Stimulated activated CD8-positive, alpha-beta memory T cell treated with anti-CD3 and anti-CD28 coated beads, Interleukin-4, amount 100 ng/mL, for 1 hour (primary cell): ENCODE measurements at places on chromosomes 4 and X.

DNA sequence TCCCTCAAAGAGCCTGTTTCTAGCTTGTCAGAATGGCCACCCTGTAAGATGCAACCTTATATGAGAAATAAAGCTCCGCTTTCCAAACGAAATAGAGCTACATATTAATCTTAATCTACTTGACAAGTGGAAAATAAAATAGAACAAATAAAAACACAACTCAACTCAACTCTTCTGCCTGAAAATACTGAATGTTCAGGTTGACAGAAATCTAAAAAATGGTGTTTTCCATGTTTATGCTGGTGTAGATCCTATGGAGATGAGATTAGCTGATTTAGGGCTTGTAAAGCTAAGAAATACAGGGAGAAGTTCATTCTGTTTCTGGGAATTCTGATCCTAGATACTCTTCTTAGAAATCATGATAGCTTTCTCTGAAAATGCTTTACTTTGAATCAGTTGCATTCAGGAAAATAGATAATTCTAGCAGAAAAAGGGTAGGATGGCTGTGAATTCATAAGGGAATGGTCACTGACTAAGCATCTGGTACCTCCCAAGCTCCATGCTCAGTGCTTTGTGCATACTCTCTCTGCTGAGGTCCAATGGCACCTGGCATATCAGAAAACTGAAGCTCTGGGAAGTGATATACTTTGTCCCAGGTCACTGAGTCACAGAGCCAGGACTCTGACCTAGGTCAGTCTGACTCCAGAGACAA, 89.2 kb upstream of the EXOC1L start:
- DNase-seq = no peak

DNA sequence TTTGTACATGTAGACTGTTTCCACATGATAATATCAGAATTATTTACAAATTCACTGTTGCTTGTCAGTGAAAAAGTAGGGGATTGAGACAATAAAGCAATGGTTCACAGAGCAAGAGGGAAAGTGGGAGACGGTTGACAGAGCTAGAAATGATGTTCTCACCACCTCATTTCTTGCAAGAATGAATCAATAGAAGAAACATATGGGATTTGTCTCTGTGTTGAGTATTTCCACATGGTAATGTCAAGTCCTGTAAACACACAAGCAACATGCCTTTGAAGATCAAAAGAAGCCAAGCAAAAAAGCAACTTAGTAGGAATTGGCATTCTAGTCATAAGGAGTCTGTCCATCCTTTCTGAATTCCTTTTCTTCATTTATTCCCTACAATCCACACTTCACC, 1806.6 kb upstream of the AGA start:
- DNase-seq = no peak

DNA sequence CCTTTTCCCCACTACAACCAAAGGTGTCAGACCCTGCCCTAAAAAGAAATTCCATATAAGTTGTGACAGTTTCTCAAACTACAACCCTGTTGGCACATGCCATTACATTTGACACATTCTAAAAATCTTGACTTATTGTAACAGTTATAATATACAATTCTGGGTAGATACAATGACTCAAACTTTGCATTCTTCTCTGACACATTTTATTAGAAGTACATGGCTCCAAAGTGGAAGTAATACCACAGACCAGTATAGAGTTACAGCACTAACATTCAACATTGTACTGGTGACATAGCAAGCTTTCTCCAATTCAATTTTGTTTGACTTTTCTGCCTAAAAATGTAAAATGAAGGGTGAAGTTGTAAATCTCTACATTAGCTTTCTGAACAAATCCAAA, 196.6 kb upstream of the ETNPPL start:
- DNase-seq = no peak

DNA sequence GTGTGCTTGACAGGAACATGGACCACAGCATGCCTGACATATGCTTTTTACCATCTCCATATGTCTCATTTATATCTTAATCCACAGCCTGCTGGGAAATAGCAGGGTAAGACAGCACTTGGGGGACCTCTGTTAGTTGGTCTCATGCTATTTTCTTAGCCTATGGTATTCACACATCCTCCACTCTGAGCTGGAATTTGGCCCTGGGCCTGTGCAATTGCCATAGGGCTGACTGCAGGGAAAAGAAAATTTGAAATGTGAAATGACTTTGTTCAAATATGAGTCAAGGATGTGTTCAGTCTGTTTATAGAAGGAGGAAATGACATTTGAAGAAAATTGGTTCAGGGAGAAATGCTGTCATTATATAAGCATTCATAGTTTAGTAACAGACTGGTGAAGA, 9.6 kb upstream of the MAP7D3 start:
- DNase-seq = no peak

GRCh38 chr4:87838205-87838604, 5.4 kb downstream of the MEPE start:
- DNase-seq = no peak

DNA sequence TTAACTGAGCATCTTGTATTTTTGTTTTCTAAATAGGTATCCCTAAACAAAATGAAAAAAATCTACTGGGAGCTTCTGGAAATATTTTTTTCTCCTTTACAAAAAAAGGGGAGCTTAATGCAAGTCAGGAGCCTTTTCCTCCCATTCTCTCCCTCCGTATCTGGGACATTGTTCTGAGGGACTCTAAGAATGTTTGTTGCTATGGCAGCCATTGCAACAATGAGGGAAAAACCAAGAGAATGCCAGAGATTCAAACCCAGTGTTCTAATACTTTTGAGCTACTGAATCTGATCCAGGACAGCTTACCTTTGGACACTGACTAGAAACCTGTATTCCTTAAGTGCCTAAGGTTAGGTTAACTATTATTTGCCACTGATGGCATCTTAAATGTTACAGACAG, 485.7 kb upstream of the HS3ST1 start:
- no peak for DNase-seq

GRCh38 chrX:72392816-72393800, 87.4 kb upstream of the CITED1 start:
- no peak for DNase-seq

DNA sequence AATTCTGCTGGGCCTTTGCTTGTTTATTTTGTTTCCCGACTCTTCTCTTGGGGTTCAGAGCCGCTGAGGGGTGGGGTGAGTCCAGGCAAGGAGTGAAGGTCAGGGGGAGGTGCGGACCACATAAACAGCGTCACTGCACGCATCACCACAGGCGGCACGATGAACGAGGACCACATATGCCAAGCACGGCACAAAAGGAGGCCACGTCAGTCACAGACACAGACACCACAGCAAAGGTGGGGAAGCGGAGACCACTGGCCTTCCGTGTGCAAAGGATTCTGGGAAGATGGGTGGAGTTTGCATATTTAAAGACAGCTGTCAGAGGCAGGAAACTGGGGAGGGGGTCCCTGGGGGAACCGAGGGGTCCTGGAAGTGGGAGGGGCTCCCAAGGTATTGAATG, 10.3 kb upstream of the TIMP1 start:
- DNase-seq = no peak

- DNase-seq = no peak
Observed at GRCh38 chr4:80263541-80264351, 2.7 kb upstream of the FGF5 start.

- no peak for DNase-seq
Observed at GRCh38 chrX:54473993-54474859, 21.8 kb downstream of the FGD1 start.

DNA sequence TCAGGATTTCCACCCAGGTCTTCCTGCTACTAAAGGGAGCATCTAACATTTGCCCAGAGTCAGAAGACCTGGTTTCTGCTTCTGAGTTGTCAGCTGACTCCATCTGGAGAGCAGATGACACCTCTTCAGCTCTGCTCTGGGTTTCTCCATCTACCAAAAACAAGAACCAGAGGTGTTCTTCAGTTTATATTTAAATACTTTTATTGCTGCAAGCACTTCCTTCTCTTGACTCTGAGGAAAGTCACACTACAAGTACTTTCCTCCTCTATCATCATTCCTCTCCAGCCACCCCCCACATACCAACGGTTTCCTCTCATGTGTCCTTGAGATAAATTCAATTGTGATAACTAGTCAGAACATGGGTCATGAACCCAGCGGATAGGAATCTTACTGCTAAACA, 88.4 kb downstream of the PPP3CA start:
- DNase-seq = no peak

DNA sequence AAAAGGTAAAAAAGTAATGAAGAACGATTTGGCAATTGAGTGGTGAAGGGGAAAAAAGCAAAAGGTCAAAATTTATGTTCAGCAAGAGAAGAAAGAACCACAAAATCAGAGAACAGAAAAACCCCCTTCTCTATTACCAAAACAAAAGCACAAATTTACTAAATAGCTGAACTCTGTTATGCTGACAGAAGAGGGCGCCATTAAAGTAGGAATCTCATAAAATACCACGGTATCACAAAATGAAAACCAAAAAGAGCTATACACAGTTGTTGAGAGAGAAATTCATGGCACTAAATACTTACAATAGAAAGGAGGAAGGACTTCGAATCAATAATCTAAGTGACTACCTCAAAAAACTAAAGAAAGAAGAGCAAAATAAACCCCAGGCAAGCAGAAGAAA, 69.6 kb upstream of the CXorf66 start:
- DNase-seq = no peak

DNA sequence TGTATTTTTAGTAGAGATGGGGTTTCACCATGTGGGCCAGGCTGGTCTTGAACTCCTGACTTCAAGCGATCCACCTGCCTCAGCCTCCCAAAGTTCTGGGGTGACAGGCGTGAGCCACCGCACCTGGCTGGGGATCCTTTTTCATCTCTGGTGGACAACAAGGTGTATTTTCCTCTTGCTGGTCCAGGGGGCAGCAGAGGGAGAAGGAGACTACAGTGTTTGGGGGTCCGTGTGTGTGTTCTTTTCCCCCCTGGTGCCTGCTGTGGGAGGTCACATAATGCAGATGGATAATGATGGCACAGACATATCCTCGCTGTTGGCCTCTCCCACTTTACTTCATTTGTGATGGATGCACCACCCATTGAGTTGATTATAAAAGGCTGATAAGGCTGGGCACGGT, 39.0 kb upstream of the CD99 start:
- DNase-seq = no peak

GRCh38 chrX:1535241-1536041, 1.5 kb downstream of the P2RY8 start:
- no peak for DNase-seq

GRCh38 chrX:68665502-68665901, 18.0 kb downstream of the STARD8 start:
- DNase-seq = no peak

DNA sequence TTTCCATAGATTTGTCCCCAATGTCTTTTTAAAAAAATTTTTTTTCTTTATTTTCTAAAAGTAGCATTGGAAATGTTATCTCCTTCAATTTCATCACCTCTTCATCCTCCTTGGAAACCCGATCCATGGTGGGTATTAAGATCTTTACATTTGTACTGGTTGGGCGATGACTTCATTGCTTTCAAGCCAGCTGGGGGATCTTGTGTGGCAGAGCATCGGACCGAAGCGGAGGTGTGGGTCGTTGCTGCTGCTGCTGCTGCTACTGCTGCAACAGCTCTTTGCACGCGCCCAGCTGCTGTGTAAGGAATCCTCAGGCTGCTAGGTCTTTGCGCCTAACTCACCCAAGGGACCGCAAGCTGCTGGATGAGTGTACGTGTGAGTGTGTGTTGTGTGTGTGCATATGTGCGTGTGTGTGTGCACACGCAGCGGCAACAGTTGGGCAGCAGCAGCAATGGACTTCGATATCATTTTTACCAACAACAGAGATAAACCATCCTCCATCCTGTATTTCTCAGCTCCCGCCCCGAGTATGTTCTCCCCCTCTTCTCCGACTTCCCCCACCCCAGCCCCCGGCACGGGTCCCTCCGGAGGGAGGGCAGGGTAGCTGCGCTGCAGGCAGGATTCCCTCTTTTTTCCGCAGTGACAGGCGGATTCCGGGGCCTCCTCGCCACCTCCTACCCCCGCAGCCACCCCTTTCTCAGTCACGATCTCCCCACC, 768 bp upstream of the CDKL5 start:
- DNase-seq = no peak

GRCh38 chrX:39465467-39465866, 632.3 kb downstream of the BCOR start:
- no peak for DNase-seq

GRCh38 chrX:81120936-81121371, 80.8 kb downstream of the HMGN5 start:
- DNase-seq = no peak

DNA sequence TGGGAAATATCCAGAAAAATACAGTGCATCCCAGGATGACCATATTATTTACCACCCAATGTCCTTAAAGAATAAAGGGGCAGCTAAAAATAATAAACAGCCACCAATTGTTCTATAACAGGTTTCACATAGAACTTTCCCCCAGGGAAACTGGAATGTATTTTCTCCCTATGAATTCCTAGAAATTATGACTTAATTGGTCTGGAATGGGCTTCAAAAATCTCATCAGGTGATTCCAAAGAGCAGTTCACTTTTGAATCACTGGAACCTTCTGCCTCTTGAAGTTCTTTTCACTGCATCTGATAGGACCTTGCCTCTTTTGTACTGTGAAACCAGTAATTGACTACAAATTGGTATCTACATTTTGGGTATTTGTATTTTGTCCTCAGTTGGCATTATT, 119.3 kb downstream of the ZNF330 start:
- no peak for DNase-seq

DNA sequence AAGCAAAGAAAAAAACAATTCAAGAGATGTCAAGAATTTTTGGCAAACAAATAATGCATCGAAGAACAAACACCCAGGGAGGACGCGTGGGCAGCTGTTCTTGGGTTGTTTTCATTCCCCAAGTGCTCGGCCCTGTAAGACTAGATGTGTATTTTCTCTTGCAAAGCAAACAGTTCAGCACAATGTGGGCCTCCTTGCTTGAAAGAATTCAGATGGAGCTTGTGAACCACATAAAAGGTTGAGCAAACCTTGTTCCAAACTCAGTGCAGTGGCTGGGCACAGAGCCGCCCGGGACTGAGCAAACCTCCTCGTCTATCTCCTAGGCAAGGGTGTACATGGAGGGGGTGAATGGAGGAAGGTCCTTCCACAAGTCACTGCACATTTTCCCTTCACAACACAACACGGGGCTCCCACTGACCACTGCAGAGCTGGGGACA, 82.4 kb downstream of the HTRA3 start:
- DNase-seq = no peak

DNA sequence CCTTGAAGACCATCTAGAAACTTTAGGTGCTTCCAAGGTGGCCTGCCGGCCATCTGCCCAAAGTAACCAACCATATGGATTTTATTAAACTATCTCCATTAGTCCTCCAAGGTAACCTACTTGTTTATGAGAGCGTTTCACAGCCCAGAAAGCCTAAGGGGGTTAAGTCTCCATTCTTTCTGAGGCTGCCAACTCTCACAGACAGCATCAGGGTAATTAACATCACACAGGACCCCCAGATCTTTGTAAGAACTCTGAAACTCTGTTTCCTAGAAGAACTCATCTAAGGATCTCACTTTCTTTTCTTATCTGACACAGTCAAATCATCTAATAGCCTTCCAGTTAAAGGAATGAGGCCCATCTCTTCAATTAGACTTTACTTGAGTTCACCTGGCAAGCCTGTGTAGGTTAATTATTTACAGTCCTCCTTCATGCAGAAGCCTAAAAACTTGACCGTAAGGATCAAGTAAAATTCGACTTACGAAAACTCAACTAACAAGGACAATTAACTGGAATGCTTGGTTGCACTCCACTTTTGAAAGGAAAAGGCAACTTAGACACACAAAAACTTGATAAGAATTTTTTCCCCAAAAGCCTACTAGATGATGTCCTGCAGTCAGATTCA, 252.5 kb downstream of the GRIA3 start:
- no peak for DNase-seq
